ENCODE measurements at places on chromosomes 16 and 17. TPM values are rescaled to one million over a fixed set of nuclear protein-coding genes. Genes with fewer than 3 reads are reported as not detected.
A peak's percentile ranks its signal among the peaks of the same experiment; 100 is the strongest.

ACE gene
- total RNA-seq = 27.7 TPM

INTS2 gene
- 9.2 TPM for total RNA-seq

DNA sequence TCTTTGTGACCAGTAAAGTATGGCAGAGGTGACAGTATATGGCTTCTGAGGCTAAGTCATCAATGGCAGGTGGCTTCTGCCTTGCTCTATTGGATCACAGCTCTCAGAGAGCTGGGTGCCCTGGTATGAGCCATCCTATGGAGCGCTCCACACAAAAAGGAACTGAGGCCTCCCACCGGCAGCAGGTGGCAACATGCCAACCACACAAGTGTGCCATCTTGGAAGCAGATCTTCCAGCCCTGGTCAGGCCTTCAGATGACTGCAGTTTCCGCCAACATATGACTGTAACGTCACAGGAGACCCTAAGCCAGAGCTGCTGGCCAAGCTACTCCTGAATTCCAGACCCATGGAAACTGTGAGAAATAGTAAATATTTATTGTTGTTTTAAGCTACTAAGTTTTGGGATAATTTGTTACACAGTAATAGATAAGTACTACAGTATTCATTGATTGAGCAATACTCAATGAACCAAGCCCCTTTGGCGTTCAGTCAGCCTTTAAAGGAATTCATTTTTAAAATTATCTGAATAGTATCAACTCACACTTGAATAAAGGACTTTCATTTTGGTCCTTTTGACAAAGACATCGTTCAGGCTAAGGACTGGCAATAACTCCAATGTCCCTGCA lies 69.4 kb upstream of the LHX1 start:
- DNase-seq = no peak

DNA sequence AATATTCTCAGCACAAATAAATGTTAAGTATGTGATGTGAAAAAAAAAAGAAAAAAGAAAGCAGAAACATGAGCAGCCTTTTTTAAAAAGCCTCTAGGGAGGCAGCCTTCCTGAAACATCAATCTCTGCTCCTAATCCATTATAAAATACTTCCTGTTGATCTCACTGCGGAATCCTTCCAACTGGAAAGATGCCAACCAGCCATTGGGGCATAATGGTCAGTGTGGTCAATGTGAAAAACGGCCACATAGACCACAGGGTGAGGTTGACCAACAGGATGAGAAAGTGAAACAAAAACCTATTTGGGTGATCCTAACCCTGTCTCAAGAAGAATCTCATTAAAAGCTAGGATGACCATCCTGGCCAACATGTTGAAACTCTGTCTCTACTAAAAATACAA lies 26.1 kb upstream of the ABCA8 start:
- no peak for DNase-seq

- no peak for DNase-seq
Measured at GRCh38 chr17:44384823-44385286, 4.6 kb downstream of the ITGA2B start.

- DNase-seq = peak; percentile 100
Measured at GRCh38 chr16:77722309-77723107, at the start of gene NUDT7. TSS of gene NUDT7 (plus strand) at chr16:77722514. CDS start at chr16:77722583, 69 bp downstream.

GRCh38 chr16:88022076-88023042 lies 71.1 kb downstream of the BANP start:
- no peak for DNase-seq

- no peak for DNase-seq
Measured at GRCh38 chr17:1948517-1948825, 76.7 kb downstream of the RTN4RL1 start.

DNA sequence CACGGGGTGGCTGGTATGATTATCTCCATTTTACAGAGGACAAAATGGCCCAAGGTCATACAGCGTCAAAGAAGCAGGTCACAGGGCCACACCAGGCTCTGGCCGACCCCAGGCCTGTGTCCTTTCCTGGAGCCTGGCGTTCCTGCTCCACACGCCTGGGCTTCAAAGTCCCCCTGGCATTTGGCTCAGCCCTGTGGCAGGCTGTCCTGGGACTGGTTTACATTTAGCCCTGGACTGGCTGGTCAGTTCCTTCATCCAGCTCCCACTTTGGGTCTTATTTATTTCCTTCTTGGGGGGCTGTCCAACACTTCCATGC lies 15.3 kb downstream of the TBX2 start:
- no peak for DNase-seq
